ENCODE measurements at places on chromosomes 13 and 19.

DNA sequence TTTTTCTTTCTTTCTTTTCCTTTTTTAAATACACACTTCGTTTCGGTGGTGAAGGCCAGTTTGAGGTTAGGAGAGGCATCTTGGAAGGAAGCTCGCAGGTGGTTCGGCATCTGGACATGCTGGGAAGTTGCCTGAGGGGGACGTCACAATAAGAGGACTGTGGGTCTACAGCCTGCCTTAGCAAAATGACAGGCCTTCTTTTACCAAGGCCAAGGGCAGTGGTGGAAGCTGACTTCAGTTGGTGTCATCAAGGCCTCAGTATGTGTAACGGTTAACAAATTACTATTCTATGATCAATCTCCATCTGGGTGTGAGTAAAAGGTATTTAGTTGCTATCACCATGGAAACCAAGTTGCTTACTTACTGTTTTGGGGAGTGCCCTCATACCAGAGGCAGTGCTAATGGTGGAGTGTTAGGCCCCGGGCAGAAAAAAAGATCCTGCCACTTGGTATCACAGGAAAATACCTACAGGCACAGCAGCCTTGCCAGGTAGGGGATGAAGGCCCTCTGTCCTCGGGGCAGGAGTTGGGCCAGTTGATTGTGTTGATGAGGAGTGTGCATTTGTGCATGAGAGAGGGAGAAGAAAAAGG is 10.3 kb downstream of the ACTN4 start:
- no peak for DNase-seq

DNA sequence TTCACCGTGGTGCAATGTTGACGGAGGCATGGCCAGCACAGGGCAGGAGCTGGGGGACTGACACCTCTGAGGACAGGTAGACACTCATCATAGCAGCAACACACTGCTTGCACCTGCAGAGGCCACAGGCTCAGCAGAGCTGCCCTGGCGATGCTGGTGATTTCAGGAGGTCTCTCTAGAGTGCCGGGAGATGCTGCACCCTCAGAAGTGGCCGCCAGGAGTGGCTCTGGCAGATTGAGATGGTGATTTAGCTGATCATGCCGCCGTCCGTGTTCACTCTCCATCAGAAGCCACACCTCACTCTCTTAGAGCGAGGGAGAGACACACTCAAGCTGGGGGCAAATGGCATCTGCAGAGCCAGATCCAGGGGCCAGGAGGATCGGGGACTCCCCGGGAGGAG is 244.6 kb upstream of the SGCG start:
- no peak for DNase-seq

- no peak for DNase-seq
Measured at GRCh38 chr13:96982672-96983071, 11.6 kb downstream of the OXGR1 start.

- DNase-seq = no peak
Measured at GRCh38 chr13:88142653-88143052, 471.5 kb downstream of the SLITRK5 start.

DNA sequence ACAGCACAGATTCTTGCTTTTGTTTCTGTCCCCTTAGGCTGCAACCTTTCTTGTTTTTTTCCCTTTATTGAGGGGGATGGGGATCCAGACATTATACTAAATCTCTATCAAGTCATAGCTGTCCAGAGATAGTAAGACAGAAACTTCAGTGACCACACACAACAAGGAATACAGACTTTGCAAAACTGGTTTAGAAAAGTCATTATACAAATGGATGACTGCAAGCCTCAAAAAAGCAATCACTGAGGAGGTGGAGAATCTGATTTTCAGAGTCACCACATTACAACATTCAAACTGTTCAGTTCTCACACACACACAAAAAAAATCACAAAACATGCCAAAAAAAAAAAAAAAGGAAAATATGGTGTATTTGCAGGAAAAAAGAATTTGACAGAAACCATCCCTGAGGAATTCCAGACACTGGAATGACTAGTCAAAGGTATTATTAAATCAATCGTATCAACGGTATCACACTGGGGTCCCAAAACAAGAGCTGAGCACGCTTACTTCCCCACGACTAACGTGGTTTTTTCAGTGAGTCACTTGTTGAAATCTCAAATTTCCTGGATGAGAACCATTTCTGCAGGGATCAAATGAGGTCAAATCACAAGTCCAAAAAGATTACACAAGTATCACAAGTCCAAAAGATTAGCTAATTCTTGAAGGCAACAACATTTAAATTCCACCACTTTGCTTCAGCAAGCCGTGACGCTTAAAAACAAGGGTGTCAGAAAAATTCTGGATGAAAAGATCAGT is 41.2 kb downstream of the USP12 start:
- DNase-seq = no peak

DNA sequence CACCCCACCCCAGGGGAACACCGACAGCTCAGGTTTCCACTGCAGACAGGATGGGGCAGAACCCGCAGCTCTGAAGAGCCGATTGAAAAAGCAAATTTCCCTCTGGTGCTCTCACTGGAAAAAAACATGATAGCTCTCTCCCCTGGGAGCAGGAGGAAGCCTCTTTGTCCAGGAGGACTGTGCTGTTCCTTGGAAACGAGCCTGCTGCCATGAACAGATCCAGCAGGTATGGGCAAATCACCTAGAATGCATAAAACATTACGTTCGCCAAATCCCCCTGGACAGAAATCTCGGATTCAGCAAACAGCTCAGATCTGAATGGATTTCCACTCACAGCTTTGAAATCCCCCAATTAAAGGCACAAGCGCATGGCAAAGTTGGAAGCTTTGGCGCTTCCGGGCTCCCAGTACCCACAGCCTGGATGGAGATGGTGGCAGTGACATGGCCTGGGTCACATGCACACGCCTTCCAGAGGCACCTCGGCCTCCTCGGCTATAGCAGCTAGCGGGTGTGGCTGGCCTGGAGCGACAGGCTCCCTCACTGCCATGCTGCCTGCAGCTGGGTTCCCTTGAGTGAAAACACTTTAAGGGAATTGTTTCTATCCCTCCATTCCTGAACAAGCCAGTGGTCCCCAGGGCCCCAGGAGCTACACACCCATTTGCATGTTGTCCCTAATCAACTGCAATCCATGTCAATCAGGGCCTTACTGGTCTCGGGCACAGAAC is 59.1 kb downstream of the CEBPG start:
- DNase-seq = no peak

- no peak for DNase-seq
Measured at GRCh38 chr19:359653-359925, 15.0 kb upstream of the MIER2 start.

- DNase-seq = no peak
Measured at GRCh38 chr19:40646743-40647254, 43.7 kb downstream of the NUMBL start.

DNA sequence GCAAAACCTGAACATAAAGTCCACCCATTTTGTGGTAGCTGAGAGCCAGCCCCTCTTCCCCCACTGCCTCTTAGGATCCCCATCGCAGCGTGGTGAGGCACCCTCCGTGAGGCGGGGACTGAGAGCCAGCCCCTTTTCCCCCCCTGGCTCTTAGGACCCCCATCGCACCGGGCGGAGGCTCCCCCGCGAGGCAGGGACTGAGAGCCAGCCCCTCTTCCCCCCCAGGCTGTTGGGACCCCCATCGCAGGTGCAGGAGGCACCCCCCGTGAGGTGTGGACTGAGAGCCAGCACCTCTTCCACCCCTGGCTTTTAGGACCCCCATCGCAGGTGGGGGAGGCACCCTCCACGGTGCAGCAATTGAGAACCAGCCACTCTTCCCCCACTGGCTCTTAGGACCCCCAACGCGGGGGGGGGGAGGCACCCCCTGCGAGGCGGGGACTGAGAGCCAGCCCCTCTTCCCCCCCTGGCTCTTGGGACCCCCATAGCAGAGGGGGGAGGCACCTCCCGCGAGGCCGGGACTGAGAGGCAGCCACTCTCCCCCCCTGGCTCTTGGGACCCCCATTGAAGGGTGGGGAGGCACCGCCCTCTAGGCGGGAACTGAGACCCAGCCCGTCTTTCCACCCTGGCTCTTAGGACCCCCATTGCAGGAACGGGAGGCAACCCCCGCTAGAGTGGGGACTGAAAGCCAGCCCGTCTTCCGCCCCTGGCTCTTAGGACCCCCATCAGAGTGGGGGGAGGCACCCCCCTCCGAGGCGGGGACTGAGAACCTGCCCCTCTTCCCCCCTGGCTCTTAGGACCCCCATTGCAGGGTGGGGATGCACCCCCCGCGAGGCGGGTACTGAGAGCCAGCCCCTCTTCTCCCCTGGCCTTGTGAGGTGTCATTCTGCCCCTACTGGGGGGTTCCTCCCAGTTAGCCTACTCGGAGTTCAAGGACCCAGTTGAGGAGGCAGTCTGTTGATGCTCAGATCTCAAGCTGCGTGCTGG is 366.4 kb upstream of the SPRY2 start:
- DNase-seq = no peak

GRCh38 chr19:48928164-48929025 is 5.1 kb upstream of the DHDH start:
- DNase-seq = no peak

- no peak for DNase-seq
Measured at GRCh38 chr19:49359851-49360820, 2.1 kb downstream of the TEAD2 start.

GRCh38 chr13:95221971-95222732 is 79.1 kb downstream of the ABCC4 start:
- DNase-seq = no peak

DNA sequence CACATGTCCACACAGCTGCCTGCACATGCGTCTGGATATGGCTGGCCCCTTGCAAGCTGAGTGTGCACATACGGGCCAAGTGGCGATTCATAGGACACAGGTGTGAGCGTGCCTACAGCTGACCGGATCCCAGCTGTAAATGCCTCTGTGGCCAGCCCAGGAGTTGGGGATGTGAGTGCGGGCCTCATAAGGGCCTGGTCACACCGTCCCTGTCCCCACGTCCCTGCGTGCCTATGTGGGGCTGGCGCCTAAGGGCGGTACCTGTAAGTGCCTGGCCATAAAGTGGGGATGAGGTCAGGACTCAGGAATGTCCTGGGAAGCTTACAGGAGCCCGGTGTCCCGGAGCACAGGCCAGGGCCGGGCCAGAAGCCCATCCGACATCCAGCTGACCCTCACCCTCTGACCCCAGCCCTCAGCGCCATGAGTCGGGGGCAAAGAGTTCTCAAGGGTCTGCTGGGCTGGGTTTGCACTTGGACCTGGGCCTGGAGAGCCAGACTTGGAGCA is 1.3 kb upstream of the ARHGAP45 start:
- DNase-seq = no peak

DNA sequence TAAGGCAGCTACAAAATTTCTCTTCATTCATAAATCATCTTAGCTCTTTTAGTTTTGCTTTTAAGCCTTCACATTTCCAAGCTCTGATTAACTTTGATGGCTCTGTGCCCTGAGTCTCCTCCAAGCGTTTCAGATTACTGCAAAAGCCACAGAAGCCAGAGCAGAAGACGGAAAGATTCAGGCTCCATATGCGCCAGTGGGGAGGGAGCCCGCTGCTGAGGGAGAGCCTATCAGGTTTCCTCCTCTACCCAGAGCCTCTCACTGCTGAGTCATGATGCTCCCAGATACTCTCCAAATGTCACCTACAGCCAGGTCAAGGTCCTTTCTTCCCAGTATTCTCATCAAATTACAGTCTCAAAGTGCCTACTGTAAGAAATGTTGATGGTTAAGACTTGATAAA is 193.6 kb downstream of the RAP2A start:
- no peak for DNase-seq

GRCh38 chr13:44058624-44059215 is 179.0 kb downstream of the LACC1 start:
- DNase-seq = no peak

- no peak for DNase-seq
Measured at GRCh38 chr13:27978301-27978968, 9.3 kb upstream of the CDX2 start.

GRCh38 chr13:38180670-38181069 is 169.0 kb upstream of the UFM1 start:
- DNase-seq = no peak

GRCh38 chr13:21595546-21595822 is 8.5 kb downstream of the MICU2 start:
- DNase-seq = no peak

GRCh38 chr13:72820156-72820897 is 38.4 kb downstream of the PIBF1 start:
- DNase-seq = no peak

DNA sequence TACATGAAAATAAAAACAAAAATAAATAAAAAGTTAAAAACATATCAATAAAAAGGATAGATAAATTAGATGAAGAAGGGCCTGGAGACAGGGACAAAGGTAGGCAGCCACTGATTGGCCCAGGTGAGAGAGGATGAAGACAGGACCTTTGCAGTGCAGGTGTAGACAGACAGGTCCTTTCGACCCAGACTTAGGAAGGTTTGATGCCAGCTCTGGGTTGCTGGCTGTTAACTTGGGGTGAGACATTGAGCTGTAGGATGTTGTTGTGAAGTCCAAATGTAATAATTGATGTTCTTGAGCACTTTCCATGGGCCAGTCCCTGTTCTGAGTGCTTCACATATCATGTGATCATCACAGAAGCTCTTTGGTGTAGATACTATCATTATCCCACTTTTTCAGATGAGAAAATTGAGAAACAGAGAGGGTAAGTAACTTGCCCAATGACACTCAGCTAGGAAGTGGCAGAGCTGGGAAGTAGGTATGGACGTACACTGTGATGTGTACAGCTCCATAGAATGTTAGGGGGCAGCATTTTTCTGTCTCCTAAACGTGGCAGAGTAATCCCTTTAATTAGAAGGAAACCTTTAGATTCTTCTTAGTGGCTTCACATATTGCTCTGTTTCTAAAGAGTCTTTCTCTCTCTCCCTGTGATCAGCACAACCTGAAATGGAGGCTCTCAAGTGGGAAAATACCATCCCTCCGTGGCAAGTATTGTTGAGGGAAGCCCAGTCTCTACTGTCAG is 76.0 kb upstream of the STK24 start:
- no peak for DNase-seq

DNA sequence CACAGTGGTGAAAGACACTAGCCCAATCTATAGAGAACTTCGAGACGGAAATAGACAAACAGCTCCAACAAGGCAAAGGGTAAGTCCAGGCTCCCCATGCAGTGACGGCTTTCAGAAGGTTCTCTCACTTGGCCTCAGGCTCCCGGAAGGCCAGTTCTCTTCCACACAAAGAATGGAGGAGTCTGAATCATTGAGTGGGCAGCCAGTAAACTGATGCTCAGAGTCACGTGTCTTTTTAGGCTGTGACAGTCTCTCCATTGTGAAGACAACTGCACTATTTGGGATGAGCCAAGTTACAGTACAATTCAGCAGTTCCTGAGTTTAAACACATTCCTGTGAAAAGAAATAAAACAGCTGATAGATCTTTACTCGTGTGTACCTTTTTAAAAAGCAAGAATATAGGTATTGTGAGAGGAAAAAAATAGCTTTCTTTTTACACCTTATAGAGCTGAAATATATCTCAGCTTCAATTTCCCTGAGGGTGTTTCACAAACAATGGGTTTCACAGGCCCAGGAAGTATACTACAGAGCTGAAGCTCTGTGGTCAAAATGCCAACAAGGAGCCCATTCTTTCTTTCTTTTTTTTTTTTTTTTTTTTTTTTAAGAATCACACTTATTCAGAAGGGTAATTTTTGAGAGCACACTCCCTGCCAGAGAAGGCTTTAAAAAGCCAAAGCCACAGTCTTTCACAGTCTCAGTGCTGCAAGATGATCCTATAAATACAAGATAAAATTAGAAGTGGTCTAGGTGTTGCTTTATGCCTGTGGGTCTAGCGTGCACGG is 135.1 kb downstream of the FREM2 start:
- no peak for DNase-seq
